Activated CD4-positive, alpha-beta T cell treated with anti-CD3 and anti-CD28 coated beads for 36 hours (primary cell): ENCODE measurements at places on chromosomes 16 and 17.

- DNase-seq: no peak
These were observed 100.5 kb upstream of the HS3ST3A1 start for GRCh38 chr17:13702266-13702665.

DNA sequence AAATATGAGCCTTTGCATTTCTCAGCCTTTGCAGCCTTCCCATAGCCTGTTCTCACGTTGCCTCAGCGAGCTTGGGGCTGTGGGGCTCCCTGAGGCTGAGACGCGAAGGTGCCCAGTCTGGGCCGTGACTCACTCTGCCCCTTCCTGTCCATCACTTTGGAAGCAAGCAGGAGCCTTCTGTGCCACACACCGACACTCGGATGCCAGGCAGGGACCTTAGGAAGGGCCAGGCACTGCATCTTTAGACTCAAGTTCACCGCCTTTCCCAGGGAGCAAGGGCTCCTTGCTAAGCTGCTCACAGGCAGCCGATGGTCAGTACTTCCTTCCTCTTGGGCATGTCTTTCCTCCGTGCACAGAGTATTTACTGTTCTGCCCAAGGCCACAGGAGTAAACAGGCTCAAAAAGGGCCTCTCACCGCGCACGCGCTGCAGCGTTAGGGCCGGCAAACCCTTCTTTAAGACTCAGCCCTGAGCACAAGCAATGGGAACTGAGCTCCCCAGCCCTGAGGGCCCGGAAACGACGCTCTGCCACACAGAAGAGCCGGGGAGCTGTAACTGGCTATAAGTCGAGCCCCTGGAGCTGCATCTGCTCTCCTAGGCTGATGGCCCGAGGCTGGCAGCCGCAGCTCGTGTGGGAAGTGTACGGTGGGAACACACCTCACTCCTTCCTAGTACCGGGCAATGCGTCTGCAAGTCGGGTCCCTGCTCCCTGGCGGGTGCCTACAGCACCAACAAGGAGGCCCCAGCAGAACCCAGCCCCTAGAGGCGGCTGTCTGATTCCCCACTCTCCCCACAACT, 7.2 kb downstream of the TIMM22 start:
- DNase-seq: no peak

DNA sequence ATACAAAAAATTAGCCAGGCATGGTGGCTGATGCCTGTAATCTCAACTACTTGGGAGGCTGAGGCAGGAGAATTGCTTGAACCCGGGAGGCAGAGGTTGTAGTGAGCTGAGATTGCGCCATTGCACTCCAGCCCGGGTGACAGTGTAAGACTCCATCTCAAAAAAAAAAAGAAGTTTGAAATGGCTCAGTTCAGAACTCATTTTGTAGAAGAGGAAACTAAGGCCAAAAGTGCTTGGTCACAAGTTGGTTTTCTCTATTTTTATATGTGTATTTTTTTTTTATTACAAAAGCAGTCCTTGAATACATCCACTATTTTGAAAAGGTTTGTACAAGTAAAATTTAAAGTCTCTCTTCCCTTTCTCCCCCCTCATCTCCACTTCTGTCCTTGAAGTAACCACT, 5.5 kb downstream of the TAC4 start:
- no peak for DNase-seq

DNA sequence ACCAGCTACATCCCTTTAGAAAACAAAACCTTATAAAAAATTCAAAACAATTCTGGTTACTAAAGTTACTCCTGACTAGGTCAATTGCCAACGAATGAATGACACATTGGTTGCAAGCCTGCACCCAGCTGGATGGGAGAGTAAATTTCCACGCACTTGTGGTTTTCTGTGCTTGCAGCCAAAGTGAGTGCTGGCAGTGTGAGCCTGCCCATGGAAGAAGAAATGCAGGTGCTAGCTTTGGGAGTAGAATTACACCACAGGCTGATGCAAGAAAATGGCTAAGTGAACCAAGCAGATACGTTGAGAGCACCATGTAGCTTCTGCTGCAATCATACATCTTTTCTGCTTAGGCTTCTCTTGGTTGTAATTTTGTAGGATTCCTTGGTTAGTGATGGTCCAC, 74.6 kb downstream of the SYCE1L start:
- DNase-seq: no peak

DNA sequence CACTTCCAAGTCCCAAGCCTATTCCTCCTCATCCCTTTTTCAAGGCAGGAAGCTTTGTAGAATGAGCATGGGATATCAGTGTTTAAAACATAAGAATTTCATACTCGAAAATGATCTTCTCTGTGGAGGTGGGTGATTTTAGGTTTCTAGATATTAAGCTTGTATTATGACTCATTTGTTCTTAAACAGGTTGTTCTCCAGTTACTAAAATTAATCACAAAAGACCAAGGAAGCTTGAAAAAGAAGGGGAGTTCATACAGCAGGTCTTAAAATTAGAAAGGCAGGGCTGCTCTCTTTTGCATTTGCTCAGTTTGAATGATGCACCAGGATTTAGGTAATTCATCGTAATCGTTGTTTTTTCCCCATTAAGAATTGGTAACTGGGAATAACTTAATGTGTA, 208.7 kb downstream of the PRKCA start:
- DNase-seq: no peak

DNA sequence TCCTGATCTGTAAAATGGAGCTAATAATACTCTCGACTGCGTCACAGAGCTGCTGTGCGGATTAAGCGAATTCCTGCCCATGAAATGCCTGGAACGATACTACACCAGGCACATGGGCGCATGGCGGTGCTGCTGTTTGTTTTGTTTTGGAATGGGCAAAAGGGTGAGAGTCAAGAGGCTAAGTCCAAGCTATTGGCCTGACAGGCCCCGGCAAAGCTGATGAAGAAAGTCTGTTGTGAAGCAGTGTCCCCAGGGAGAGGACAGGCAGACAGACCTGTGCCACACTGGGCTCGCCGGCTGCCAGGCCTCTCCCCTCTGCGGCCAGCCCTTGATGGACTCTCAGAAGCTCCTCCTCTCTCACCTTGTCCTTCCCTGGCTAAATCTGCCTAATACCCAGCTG, 31.3 kb upstream of the RASD1 start:
- DNase-seq: no peak

GRCh38 chr17:62901544-62901943, 64.5 kb upstream of the TANC2 start:
- DNase-seq: no peak

- no peak for DNase-seq
These were observed 239.9 kb downstream of the PRKCA start for GRCh38 chr17:66542129-66542966.

DNA sequence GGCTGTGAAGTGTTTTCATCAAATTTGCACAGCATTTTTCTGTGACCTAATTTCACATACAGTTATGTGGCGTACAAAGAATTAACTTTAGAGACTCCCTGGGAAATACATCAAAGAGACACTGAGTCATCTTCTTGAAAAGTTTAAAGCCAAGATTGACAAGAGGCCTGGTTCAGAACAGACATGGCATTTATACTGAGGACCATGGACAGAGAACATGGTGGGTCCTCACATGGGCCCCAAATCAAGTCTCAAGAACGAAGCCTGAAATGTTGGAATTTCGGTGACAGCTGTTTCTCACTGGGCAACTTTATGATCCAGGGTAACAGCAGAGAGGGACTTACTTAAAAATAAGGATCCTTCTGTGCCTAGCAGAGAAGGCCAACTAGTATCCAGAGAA, 311.5 kb upstream of the KCNJ16 start:
- DNase-seq: no peak
